Smooth muscle cell of the brain vasculature (primary cell): ENCODE measurements at places on chromosomes 5 and 9.
A peak's percentile ranks its signal among the peaks of the same experiment; 100 is the strongest.

DNA sequence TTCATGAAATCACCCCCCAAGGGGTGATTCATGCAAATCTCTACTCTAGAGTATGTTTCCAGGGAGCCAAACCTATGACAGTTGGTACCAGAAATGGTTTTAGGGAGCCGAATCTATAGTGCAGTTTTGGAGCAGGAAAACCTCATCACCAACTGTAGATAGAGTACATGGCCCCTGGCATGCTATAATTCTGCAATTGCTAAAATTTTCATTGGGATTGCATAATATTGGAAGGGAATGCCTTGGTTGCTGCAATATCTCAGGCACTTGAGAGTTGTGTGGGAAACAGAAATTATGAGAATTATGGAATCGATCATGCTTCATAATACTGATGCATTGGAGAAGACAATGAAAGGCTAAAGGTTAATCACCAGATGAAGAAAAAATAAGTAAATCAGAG is 148.2 kb upstream of the PLPPR1 start:
- DNase-seq, result no peak

- DNase-seq, result no peak
Measured at GRCh38 chr5:137621861-137622823, 113.7 kb downstream of the KLHL3 start.

DNA sequence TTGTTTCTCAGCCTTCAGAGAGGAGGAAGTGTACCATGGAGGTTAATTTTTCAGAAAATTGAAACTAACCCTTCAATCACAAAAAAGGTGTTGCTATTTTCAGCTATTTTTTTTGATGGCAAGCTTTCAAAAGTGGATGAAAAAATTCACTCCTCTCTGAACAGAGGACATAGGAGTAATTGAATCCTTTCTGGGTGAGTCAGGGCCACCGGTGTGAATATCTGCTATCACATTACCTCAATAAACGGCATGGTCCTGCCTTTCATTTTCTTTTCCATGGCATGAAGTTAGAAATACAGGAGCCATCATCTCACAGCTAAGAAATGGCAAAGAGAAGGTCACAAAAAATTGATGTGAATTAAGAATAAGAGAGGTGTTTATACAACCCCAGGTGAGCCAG is 90.2 kb upstream of the CCDC112 start:
- no peak for DNase-seq

- DNase-seq, result no peak
Measured at GRCh38 chr9:106207298-106207697, 513.0 kb downstream of the TMEM38B start.

- DNase-seq, result no peak
Measured at GRCh38 chr5:137199966-137200365, 299.2 kb downstream of the SPOCK1 start.

DNA sequence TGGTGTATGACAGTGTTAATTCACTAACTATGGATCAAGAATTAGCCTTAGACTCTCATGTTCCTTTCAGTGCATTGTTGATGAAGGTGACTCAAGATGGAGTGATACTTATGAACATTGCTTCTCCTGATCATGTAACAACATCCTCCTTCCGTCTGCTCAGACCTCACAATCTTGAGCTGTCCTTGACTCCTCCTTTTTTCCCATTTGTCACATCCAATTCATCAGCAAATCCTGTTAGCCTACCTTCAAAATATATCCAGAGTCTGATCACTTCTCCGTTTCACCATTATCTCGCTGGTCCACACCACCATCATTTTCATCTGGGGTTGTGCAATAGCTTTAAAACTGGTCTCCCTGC is 9.2 kb upstream of the SEMA6A start:
- DNase-seq, result no peak

DNA sequence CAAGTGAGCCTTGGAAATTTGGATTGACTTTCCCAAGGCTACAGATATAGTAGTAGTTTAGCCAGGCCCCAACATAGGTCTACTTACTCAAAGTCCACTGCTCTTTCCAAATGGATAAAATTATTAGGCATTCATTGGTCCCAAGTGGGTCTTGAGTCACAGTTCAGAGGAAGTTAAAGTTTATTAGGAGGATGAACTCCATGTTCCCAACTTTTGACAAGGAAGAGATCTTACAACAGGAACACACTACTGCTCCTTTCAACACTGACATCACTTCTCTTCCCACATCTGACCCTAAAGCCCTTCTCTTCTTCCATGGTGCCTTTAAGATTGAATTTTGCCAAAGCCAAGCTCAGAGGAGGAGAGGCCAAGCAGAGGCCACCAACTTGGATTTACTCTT is 234.5 kb upstream of the TRIM32 start:
- DNase-seq, result no peak

GRCh38 chr9:75117564-75117963 is 29.2 kb downstream of the OSTF1 start:
- DNase-seq, result no peak

- DNase-seq, result no peak
Measured at GRCh38 chr9:125537442-125538091, 169.4 kb downstream of the MAPKAP1 start.

GRCh38 chr9:109560470-109561132 is 62.5 kb upstream of the PTPN3 start:
- no peak for DNase-seq

DNA sequence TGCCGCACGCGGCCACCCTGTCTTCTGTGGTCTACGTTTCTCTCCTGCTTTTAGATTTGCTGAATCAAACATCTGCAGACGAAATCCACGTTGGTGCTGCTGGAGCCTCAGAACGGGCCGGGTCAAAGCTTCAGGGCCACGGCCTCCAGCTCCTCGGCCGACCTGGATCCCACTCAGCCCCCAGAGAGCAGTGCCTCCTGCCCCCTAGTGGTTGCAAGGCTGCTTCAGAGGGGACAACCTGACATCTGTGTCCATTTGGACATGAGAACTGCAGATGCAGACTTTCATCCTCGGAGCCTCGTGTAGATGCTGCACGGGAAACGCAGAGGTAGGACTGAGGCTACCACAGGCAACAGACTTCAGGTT is 23.0 kb upstream of the SLC6A3 start:
- DNase-seq, result no peak

GRCh38 chr9:18614116-18614515 is 140.2 kb downstream of the ADAMTSL1 start:
- no peak for DNase-seq

GRCh38 chr9:38149647-38150046 is 80.6 kb upstream of the SHB start:
- no peak for DNase-seq

GRCh38 chr9:107874591-107875369 is 385.2 kb upstream of the KLF4 start:
- no peak for DNase-seq

- no peak for DNase-seq
Measured at GRCh38 chr9:134766587-134766986, 114.0 kb upstream of the FCN2 start.

DNA sequence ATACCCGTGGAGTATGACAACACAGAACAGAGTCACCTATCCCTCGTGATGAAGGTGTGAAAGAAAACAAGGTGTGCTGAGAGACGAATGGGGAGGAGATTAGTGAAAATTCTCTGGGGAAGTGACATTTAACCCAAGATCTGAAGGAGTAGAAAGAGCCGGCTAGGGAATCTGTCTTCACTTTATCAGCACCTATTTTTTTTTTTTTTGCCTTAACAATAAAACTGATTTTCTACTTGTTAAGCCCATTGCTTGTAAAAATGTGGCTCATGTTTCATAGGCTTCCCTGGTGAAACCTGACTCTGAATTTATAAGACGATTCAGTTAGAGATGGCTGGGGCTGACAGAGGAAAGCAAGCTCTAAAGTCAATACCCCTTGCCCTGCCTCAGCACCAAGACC is 322.6 kb upstream of the MSX2 start:
- no peak for DNase-seq

DNA sequence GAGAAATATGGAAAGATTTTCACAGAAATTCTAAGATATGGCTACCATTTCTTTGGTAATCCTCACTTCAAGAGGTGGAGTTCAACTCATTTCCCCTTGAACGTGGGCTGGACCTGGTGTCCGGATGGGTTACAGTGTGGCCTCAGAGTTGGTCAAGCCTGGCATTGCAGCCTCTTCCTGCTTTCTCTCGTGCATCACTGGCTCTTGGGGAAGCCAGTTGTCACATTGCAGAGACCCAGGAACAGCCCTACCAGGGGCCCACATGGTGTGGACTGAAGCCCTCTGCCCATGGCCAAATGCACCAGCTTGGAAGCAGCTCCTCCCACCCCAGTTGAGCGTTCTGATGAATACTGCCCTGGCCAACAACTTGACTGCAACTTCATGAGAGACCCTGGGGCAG is 47.7 kb upstream of the FCN1 start:
- DNase-seq, result no peak

- DNase-seq, result no peak
Measured at GRCh38 chr5:138258704-138259292, 15.6 kb downstream of the GFRA3 start.

DNA sequence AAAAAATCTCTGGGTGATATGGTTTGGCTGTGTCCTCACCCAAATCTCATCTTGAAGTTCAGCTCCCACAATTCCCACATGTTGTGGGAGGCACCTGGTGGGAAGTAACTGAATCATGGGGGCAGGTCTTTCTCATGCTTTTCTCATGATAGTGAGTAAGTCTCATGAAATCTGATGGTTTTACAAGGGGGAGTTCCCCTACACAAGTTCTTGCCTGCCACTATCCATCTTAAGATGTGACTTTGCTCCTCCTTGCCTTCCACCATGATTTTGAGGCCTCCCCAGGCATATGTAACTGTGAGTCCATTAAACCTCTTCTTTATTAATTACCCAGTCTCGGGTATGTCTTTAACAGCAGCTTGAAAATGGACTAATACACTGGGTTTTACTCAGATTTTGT is 513.9 kb downstream of the TLE4 start:
- no peak for DNase-seq

- no peak for DNase-seq
Measured at GRCh38 chr5:82586181-82586580, 308.0 kb upstream of the RPS23 start.

DNA sequence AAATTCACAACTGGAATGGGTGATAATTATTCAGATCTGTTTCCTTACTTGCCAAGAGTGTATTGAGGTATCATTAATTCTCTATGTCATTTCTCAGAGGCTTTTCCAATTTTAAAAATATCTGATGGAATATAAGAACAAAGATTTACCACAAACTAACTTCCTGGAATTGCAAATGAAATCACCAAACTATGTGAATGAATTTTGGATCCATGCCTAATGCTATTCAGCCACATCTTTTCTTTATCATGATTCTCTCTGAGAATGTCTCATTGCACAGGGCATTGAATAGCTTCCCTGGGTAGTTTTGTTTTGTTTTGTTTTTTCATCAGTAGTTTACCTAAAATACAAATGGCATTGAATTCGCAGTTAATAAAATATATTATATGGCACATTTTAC is 146.9 kb upstream of the FBN2 start:
- DNase-seq, result no peak

DNA sequence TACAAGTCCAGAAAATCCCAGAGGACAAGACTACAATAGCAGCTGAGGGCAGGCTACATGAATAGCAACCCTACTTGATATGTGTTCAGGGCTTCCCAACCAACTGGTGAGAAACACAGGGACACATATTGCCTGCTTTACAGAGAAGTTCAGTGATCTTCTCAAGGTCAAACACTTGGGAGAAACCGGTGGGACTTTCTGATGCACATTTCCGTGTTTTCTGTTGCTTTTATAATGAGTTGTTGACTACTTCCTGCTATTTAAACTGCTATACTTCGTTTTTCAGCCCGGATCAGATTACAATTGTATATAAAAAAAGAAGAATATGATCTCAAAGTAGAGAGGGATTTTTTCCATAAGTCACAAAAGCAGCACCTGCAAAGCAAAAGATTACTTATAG is 175.1 kb downstream of the SNX18 start:
- DNase-seq, result no peak

- DNase-seq, result no peak
Measured at GRCh38 chr5:120568711-120569110, 104.6 kb downstream of the PRR16 start.

DNA sequence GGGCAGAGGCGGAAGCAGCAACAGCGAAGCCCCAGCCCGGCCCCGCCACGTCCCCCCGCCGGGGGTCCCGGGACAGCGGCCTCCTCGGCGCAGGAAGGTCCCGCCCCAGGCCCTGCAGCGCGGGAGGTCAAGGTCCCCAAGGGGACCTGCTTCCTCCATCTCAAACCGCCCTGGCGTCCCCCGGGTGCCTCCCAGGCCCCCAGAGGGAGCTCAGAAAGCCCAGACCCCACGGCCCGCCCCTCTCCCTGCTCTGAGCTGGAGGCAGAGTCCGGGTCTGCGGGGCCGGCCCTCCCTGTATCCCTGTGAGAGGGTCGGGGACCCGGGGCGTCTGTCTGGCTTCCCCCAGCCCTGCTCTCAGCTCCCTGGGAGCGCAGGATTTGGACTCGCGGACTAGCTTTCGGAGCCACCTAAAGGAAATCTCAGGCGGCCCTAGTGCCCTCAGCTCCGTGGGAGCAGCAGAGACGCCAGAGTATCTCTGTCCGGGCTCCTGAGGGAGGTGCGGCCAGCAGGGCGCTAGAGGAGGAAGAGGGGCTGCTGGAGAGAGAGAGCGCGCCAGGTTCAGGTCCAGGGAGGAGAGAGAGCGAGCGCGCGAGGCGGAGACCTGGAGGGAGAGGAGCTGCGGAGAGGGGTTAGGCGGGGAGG is 30.7 kb downstream of the EXOC3 start:
- no peak for DNase-seq

DNA sequence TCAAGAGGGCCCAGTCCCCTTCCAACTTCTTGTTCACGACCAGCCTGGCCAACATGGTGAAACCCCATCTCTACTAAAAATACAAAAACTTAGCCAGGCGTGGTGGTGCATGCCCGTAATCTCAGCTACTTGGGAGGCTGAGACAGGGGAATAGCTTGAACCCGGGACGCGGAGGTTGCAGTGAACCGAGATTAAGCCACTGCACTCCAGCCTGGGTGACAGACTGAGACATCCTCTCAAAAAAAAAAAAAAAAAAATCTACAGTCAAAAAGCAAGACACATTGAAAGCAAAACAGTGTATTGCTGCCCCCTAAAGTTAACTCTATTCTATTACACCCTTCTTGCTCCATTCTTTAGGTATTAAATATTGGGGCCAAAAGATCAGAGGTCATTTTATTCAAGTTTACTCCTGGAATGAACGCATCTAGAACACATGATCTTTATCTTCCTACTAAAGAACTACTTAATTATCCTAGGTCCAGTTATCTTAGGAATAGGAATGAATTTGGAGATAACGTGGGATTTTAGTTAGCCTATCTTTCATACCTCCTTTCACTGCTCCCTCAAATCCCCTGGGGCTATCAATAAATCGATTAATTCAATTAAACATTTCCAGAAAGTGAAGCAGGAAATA is 2.4 kb downstream of the ATG12 start:
- DNase-seq, result no peak

- DNase-seq, result peak; percentile 92
Measured at GRCh38 chr5:173315495-173316338, 12.5 kb downstream of the STC2 start.

- no peak for DNase-seq
Measured at GRCh38 chr5:135678640-135679268, 100.0 kb upstream of the CXCL14 start.
